ENCODE measurements at places on chromosomes 6 and 20.

DNA sequence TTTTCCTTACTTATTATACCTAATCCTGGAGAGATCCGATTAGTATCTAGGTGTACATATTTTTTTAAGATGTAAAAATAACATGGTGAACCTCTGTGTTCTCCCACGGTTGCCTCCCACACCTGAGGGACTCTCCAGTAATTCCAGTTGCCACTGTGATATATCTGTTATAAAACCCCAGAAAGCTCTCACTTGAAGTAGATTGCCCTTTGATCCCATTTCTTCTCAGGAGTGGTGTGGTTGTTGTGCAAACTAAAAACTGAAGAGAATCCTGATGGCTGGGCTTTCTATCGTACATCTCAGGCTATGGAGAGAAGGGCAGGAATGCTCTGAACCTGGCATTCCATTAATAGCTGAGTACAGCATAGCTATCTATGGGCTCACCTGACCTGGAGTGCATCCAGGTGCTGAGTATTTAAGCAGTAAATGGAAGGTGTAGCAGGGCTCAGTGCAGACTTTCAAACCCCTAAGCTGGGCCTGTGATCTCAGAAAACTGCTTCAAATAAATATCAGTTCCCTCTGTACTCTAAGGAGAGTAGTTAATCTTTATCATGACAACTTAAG, 41.0 kb downstream of the VGLL2 start:
- no peak for DNase-seq

GRCh38 chr6:97064578-97064977, 140.1 kb downstream of the KLHL32 start:
- no peak for DNase-seq

GRCh38 chr20:5845681-5846615, 95.7 kb downstream of the SHLD1 start:
- no peak for DNase-seq

DNA sequence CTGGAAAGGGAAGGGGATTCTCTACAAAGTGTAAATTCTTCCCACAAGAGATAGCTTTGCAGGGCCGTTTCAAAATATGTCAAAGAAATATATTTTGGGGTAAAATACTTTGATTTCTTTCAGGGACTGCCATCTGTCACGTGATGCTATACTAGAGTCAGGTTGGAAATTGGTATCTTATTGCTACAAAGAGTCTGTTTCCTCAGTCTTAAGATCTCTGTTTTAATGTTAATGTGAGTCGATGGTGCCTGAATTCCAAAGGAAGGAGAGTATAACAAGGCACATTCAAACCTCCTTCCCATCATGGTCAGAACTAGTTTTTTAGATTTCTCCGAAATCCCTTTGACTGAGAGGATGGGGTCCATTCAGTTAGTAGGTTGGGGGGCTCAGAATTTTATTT, 36.3 kb upstream of the PDE7B start:
- DNase-seq: no peak
